HT-29 (cell line): ENCODE measurements at places on chromosomes 6 and 20.

GRCh38 chr20:25011831-25012241 lies 19.3 kb upstream of the APMAP start:
- DNase-seq: no peak

GRCh38 chr20:58573257-58573656 lies 58.1 kb upstream of the APCDD1L start:
- no peak for DNase-seq

GRCh38 chr20:60764771-60765170 lies 487.3 kb upstream of the CDH4 start:
- no peak for DNase-seq

- DNase-seq: no peak
These were observed 80.7 kb downstream of the RREB1 start for GRCh38 chr6:7188492-7188891.

DNA sequence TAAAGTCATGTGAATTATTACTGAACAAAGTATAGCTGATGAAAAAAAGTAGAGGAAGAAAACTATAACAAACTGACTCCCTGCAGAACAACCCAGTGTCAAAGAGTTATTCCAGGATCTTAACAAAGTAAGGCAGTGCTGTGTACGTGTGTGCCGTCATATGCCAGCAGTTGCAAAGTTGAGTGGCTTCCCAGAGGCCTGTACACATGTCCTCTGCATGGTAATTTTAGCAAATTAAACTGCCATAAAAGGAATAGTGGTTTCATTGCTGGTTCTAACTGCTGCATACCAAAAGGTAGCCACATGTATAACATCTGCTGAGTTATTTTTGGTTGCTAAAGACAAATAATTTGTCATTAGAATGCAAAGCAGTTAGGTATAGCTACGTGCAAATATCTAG lies 44.8 kb downstream of the RIPOR2 start:
- DNase-seq: no peak
